CD4-positive, alpha-beta T cell treated with Interferon gamma for 1 hour (primary cell): ENCODE measurements at places on chromosomes 7 and 10.

- DNase-seq = no peak
These were observed 195.0 kb downstream of the AHR start for GRCh38 chr7:17493446-17493845.

DNA sequence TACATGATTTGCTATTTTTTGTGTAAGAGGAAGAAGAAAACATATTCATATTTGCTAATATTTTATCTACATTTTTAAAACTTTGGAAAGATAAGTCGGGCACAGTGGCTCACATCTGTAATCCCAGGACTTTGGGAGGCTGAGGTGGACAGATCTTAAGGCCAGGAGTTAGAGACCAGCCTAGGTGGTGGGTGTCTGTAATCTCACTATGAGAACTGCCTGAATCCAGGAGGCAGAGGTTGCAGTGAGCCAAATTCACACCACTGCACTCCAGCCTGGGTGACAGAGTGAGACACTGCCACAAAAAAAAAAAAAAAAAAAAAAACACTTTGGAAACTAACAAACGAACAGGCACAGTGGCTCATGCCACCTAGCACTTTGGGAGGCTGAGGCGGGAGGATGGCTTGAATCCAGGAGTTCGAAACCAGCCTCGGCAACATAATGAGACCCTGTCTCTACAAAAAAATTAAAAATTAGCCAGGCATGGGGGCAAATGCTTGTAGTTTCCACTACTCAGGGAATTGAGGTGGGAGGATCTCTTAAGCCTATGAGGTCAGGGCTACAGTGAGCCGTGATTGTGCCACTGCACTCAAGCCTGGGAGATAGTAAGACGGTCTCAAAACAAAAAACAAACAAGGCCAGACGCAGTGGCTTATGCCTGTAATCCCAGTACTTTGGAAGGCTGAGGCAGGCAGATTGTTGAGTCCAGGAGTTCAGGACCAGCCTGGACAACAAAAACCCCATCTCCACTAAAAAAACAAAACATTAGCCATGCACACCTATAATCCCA lies 25.6 kb downstream of the HERC4 start:
- no peak for DNase-seq

DNA sequence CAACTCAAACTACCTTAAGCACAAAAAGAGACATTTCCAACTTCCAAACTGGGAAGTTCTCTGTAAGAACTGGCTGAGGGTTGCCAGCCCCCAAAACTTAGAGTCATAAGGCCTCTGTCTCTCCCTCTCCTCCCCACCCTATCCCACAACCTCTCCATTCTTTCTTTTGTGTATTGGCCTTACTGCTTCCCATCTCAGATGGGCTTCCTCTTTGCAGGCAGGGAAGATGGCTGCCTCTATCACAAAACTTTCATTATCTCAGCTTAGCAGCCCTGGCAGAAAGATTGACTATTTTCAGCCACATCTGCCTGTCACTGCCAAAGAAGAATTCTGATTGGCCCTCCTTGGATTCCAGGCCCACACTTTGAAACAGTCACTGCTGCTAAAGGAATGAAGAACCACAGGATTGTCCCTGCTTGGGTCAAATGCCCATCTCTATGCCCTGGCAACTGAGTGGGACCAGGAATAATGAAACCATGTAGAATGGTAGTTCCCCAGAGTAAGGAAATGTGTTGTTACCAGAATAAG lies 58.0 kb upstream of the PRKAR2B start:
- no peak for DNase-seq

- no peak for DNase-seq
These were observed 273.6 kb downstream of the SDHAF3 start for GRCh38 chr7:97390915-97391593.

DNA sequence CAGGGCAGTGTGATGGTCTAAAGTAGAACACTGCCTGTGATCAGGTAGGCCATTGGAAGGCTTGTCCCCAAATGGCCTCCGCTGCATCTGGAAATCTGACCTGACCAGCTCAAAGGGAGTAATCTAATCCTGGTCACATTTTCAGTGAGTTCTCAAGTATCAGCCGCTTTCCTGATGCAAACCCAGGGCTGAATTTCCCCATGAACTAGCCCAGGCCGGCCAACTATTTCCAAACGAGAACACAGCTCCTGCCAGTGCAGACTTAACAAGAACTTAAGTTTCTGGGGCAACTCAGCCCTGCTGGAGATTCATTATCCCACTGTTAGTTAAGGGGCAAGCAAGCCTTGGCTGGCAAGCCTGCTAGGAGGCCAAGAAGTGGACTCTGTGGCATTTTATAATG lies 59.6 kb upstream of the FAM180A start:
- no peak for DNase-seq

DNA sequence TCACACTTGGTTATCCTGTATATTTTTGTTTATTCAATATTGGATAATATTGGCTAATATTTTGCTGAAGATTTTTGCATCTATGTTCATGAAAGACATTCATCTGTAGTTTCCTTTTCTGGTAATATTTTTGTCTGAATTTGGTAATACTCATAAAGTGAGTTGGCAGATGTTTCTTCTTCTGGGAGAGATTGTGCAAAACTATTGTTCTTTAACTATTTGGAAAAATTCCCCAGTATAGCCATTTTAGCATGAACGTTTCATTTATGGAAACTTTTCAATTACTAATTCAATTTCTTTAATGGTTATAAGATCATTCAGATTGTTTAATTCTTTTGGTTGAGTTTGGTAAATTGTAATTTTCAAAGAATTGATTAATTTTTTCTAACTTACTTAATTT lies 560.8 kb upstream of the FZD8 start:
- no peak for DNase-seq

GRCh38 chr10:23613900-23614299 lies 175.0 kb downstream of the OTUD1 start:
- no peak for DNase-seq

DNA sequence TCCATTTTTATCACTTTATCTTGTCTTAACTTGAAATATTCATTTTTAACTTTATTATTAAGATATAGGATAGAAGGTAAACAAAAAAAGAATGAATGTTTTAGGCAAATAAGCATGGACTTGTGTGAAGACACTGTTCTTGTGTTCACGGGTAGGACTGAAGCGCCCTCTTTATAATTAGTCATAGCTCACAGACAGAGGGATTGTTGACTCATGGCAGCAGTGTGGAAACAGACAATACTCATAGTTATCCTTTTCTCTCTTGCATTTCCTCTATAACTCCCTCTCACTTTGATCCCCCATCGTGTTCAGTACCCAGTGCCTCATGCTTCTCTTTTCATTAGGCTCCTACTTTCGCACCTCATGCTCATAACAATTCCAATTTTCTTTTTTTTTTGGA lies 731.8 kb downstream of the PHTF2 start:
- DNase-seq = no peak

GRCh38 chr10:52668024-52668423 lies 104.6 kb downstream of the MBL2 start:
- DNase-seq = no peak

DNA sequence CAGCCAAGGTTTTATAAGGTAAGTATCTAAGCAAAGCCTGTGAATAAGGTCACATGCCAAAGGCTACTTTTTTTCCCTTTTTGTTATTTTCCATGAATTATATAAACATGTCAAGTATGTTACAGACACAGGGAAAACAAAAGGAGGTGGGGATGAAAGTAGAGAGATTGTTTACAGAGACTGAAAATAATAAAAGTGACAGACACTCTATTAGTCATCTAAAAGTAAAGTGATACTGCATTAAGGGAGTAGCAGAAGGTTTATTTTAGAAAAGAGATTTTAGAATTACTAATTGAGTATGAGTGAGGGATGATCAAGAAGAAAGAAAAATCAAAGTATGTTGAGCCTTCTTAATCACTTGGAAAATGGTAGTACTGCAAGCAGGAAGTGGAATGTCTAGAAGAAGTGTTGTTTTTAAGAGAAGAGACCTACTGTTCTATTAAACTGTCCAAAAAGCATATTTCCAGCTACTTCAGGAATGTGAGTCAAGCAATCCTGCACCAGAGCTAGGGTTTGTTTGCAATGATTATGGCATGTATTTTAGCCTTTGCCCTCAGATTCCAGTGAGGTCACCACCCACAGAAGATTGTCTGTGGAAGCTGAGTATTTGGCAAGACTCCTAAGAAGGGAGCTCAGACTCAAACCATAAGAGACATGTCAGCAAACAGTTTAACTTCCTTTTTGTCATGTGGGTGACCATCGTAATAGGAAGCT lies 177.9 kb upstream of the PLXDC2 start:
- no peak for DNase-seq

- no peak for DNase-seq
These were observed 7.9 kb upstream of the NKX2-3 start for GRCh38 chr10:99524736-99525380.

- DNase-seq = no peak
These were observed 506.4 kb upstream of the C7orf33 start for GRCh38 chr7:148084138-148084537.

GRCh38 chr7:7913504-7913903 lies 55.1 kb upstream of the GLCCI1 start:
- DNase-seq = no peak

- no peak for DNase-seq
These were observed 22.5 kb downstream of the SORCS3 start for GRCh38 chr10:104663563-104663962.

- no peak for DNase-seq
These were observed 75.1 kb upstream of the INSIG1 start for GRCh38 chr7:155222573-155222972.

DNA sequence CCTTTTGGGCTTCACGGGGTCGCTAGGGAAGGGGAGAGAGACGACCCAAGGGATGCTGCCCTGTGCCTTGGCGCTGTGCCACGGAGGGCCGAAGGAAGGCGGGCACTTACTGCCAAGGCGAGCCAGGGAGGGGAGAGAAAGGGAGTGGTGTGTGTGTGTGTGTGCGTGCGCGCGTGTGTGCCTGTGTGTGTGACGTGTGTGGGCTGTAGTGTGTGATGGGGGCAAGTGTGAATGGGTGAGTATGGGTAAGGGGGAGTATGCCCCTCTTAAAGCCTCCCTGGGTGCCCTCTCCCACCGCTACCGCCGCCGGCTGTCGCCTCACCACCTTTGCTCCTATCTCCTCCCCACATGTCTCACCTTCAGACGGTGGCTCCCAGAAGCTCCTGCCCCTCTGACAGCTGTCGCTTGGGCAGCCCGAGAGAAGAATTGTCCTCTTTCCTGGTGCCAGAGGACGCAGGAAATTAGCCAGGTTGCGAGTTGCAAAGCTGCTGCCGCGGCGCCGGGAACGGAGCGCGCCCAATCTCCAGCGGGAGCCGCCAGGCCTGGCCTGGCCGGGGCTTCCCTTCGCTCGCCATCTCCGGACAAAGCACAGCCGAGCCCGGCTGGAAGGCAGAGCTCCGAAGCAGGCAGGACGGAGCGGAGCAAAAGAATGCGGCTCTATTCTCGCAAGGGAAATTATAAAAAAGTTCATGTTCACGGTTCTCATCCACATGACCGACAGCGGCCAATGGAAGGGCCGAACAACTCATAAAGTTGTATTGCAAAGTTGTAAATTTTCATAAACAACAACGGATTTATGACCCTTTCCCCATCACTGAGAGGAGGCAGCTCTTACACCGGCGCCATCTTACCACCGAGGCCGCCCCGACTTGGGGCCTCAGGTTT lies at the start of gene HOXA3:
HOXA3 (minus strand) TSS at position 653 of the 885 bp plus-strand sequence. CDS start 41,943 bp downstream, outside the sequence.
- no peak for DNase-seq

DNA sequence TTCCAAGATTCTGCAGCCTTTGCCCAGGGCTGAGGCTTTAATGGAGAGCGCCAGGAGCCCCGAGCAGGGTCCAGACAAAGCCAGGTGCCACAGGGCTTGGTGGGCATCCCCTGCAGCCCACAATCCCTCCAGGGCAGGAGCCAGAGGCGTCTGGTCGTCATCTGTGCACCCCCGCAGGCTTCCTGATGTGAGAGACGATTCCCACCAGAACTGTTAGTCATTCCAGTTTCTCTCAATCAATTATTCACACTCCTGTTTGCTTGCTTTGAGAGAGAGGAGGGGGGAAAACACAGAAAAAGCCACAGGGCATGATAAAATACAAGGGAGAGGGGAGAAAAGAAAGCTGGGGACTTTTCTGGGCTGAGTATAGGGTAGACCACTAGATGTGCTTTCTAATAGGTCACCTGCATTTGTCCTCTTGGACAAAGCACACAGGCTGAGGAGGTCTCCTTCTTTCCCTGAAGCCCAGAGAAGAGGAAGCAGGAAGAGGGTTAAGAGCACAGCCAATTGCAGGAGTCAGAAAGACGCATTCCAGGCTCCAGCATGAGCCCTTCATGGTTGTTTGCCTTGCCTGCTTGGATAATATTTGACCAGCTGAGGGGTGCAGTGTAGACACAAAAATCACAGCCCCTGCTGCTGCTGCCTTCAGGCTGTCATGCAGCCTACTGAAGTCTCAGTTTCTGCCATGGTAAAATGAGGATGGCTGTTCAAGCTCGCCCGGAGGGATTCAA lies 194.4 kb downstream of the PLXNA4 start:
- DNase-seq = no peak

- DNase-seq = no peak
These were observed 109.2 kb downstream of the EPC1 start for GRCh38 chr10:32237644-32238345.

GRCh38 chr10:113563306-113564088 lies 10.6 kb downstream of the HABP2 start:
- peak; percentile 53 for DNase-seq

DNA sequence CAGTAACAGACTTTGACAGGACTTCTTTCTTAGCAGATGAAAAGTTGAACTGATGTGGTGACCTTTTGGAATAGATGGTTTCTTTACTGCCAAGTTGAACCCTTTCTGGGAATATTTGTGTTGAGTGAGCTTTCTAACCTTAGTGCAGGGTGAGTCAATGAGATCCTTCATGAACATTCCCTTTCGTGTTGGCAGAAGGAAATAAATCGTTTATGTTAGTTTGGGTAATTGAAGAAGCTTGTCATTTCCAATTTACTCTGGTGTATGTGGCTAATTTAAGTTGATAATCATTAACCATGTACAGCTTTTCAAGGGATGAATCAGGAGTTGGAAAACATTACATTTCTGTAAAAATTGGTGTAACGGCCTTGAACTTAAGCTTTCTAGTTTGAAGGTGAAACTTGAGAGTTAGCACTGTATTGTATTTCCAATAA lies 43.4 kb downstream of the PTTG1IP2 start:
- DNase-seq = no peak

- peak; percentile 28 for DNase-seq
These were observed 138.1 kb upstream of the CHST15 start for GRCh38 chr10:124231168-124232155.
